NCI-H1436 treated with DMSO at 0.1 percent for 48 hours (cell line): ENCODE measurements at places on chromosomes 6 and 20.

- DNase-seq = no peak
Observed at GRCh38 chr6:20827798-20828197, 293.5 kb downstream of the CDKAL1 start.

DNA sequence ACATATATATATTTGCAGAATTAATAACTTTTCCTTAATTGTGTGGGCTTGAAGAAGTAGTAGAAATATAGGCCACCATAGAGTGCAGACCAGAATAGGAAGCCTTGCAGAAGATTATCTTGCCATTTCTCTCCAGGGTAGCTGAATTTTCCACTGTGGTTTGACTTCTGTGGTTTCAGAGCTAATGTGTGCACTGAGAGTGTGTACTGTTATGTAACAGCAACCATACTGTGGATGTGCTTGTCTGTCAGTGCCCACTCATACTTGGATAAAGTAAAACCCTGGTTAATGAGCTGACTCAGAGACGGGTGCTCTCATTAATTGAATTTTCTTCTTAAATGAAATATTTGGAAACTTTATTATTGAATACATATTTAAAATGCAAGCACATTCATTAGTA lies 57.2 kb downstream of the CEP43 start:
- no peak for DNase-seq

DNA sequence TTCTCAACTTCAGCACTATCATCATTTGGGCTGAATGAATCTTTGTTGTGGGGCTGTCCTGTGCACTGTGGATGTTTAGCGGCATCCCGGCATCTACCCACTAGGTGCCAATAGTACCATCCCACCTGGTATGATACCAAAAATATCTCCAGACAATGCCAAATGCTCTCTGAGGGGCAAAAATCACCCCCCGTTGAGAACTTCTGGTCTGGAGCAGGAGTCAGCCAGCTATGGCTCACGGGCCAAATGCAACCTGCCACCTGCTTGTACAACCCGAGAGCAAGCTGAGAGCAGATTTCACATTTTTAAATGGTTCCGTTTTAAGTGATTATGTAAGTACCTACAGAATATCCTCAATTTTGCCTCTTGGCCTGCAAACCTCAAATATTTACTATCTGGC lies 26.8 kb downstream of the KCNB1 start:
- DNase-seq = no peak

DNA sequence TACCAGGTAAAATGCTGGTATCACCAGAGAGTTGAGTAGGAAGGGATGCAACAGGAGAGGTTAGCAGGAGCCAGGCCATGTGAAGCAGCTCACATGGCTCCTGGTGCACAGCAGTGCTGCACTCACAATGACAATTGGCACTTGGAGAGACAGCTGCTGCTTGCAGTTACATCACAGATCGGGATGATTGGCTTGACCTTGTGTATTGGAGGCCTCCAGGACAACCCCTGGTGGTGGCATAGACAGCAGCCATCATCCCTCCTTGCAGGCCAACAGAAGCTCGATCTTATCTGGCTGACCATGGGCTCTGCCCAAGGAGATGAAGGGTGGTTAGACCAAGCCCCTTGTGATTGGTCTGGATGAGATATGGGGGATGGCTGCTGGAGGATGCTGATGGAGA lies 73.0 kb downstream of the EYA2 start:
- DNase-seq = no peak

DNA sequence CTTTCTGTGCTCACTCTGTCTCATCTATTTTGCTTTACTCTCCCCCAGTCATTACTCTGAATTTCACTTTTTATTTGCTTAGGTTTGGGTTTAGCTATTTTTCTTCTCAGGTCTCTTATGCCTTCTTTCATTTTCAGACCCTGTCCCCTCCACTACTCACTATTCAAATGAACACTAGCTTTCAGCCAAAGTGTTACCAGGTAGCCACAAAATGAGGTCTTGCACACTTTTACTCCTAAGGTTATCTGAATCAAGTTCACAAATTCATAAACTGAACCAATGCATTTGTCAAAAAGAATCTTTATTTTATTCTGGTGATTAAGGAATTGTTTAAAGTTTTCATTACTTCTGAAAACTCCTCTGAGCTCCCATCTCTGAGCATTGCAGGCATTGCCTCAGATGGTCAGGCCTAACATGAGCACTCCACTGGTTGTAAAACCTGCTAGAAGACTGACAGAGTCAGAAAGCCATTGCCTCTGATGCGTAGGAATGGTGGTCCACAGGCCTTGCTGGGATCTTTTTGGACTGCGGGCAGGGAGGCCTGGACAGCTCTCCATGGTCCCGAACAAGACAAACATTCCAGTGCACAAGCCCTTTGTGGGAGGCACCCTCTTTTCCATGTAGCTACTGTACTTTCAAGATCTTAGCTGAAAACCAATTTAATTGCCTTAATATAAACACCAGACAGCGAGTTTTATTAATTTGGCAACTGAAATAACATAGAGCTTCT lies 48.5 kb downstream of the FYN start:
- DNase-seq = no peak

- DNase-seq = no peak
Observed at GRCh38 chr6:14583826-14584225, 466.3 kb downstream of the CD83 start.

- DNase-seq = no peak
Observed at GRCh38 chr6:42889815-42890214, 10.4 kb downstream of the RPL7L1 start.

- DNase-seq = no peak
Observed at GRCh38 chr6:124297507-124297906, 493.8 kb downstream of the NKAIN2 start.

DNA sequence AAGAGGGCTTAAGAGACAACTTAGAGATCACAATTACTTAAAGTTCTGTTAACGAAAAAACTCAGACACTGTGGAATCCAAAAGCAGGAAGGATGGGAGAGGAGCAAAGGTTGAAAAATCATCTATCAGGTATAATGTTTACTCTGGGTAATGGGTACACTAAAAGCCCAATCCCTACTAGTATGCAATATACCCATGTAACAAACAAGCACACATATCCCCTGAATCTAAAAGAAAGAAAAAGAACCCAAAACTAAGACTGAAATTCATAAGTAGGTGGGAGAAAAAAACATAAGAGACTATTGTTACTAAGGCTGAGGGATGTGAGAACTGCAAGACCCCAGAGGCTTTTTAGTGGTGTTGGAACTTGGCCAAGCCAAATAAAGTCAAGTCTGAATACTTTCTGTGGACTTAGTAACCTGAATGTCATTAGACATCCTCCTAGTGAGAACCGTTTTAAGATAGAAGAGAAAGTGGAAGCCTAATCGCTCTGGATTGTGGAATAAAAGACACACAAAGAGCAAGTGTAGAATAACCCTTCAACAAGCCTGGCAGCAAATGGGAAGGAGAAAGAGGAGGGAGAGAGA lies 189.4 kb upstream of the RNF217 start:
- peak; percentile 42 for DNase-seq

DNA sequence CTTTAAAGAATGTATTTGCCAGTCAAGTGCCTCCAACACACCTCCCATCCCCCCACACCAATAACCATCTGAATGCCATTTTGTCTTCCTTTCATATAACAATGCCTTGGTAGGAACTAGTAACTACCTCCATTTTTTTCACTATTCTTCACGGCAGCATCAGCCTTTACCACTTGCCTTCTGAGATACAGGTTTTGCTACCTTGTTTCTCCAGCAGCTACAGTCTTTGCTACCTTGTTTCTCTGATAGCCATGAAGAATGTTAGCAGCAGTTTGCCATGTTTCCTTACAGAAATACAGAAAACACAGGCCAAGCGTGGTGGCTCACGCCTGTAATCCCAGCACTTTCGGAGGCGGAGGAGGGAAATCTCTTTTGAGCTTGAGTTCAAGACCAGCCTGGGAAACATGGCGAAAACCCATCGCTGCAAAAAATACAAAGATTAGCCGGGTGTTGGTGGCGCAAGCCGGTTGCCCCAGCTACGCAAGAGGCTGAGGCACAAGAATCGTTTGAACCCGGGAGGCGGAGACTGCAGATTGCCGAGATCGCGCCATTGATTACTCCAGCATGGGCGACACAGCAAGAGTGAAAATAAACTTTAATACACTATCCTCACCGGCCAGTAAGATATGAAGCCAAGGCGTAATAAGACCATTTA lies 100.9 kb downstream of the HFE start:
- DNase-seq = no peak
